ENCODE measurements at places on chromosomes 3 and 15.

- DNase-seq, result no peak
These were observed 113.4 kb upstream of the C2CD4B start for GRCh38 chr15:62278534-62278933.

DNA sequence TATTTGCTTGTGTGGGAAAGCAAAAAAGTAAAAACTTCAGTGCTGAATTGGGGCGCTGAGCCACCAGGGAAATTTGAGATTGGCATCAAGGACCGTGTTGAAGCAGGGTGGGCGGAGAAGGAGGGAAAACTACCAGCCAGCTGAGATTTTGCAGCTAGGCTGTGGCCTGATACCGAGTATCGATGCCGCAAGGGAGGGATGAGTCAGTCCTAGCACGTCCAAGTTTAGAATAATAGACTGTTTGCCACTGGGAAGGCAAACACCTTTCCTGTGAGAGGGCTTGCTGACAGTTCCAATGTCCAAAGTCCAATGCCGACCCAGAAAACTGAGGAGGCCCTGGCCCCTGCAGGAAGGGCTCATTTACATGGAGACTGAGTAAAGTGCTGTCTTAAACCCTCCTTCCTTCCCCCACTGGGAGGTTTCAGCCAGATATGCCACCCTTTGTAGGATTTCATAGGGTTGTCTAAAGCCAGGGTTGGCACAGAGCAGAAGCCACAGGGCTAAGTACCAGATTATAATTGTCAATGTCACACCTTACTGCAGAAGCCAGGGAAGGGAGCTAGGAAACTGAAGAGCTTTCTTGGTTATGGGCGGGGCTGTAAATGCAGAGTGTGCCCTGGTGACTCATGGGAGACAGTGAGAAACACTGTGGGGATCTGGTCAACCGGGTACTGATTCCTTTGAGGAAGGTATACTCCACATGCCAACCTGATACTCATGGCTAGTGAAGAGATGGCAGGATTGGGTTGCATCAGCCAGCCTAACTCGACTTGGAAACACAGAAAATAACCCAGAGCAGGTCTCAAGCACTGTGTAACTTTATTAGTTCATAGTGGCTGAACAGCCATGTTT is 28.4 kb upstream of the PIK3CB start:
- DNase-seq, result no peak

DNA sequence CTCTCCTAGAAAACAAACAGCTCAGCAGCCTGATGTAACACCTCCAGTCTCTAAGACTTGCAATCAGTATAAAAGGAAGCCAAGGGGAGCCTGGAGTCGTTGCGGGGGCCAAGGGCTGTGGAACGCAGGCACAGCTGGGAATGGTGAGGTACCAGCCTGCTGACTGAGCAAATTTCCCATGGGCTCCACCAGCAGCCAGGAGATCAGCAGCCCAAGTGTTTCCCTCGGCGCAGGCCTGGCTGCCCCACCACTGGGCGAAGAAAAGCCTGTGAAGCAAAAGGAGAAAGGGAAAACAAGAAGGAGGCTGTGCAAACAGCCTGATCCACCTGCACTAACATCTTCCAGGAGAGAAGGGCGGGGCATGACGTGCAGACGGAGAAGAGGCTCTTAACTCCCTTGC is 155.3 kb downstream of the SHQ1 start:
- no peak for DNase-seq

DNA sequence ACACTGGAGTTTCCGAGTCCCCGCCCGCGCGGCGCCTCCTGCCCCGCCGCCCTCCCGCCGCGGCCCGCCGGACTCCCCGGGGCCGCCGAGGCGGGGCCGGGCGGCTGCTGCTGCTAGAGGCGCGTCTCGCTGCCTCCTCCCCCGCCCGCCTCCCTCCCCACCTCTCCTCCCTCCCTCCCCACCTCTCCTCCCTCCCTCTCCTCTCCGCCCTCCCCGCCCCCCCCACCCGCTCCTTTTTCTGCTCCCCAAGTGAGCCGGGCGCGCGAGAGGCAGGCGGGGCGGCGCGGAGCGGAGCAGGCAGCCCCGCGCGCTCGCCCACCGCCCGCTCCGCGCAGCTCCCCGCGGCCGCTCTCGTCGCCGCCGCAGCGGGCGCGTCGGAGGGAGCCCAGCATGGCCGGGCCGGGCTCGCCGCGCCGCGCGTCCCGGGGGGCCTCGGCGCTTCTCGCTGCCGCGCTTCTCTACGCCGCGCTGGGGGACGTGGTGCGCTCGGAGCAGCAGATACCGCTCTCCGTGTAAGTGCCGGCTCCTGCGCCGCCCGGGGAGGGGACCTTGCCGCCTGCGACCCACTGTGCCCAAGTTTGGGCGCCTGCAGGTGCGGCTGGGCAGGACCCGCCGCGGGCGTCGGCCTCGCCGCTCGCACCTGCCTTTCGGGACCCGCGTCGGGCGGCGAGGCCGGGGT is at the start of gene CACNA2D3:
CACNA2D3 (plus strand) TSS at position 229 of the 679 bp plus-strand sequence.
- DNase-seq, result no peak

DNA sequence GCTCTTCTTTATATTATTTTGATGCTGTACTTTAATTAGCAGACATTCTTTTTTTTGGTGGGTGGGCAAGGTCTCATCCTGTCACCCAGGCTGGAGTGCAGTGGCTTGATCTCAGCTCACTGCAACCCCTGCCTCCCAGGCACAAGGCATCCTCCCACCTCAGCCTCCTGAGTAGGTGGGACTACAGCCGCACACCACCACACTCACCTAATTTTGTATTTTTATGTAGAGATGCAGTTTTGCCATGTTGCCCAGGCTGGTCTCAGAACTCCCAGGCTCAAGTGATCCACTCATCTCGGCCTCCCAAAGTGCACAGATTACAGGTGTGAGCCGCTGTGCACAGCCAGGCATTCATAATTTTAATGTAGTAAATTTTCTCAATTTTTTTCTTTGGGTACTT is 608.1 kb downstream of the ZNF385D start:
- no peak for DNase-seq

DNA sequence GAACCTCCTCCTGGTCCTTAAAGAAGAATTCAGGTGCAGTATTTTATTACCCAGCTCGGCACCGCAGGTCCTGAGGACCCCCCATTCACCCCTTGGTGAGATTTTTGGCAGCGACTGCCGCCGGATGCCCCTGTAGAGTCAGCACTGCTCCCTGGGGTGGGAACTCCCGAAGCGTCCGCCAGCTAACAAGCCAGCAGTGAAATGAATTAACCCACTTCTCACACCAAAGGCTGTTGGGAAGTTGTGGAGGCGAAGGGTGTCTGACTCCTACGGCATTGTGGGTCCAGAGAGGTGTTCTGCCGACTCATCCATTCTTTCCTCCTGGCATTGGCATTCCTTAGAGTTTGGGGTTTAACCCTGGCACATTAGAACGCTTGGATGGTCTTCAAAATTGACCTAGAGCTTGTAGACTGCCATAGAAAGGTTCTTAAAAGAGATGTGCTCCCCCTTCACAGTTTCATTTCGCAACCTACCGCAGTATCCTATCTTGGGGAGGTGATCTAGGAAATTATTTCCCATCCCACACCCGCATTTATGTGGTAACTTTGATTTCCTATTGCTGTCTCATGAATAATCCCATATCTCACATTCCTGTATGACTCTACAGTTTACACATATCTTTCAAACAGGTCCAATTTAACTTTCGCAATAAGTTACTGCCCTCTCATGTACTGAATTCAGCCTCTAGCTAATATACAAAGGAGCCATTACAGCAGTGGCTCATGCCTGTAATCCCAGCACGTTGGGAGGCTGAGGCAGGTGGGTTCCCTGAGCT is 879 bp upstream of the EIF5A2 start:
- DNase-seq, result no peak

- DNase-seq, result no peak
These were observed 28.0 kb upstream of the VGLL4 start for GRCh38 chr3:11671648-11672100.

DNA sequence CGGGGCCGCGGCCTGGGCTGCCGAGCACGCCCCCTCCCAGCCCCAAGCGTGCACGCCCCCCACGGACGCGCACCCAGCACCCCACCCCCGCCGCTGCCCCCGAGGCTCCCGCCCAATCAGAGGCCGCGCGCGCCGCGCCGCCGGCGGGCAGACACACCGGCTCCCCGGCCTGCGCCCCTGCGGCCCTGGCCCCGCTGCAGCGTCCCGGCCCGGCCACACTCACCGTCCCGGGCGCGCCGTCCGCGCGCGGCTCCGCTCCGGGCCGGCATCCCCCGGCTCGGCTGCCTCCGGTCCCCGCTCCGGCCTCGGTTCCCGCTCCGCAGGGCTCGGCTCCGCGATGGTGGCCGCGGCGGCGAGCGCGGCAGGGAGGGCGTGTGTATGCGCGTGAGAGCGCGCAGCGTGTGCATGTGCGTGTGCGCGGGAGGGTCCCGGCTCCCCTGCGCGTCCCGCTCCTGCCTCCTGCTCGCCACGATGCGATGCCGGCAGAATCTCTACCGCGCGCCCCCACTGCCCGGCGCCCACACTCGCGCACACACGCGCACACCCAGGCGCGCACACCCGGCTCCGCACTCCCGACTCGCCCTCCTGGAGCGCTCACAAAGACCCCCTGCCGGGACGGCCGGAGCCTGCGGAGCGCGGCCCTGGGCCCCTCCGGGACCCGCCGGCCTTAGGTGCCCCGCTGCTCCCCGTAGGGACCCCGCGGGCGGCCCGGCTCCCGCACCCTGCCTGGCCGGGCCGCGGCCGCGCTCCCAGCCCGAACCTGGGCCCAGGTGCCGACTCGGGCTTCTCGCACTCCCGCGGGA is 186.5 kb upstream of the LINGO1 start:
- no peak for DNase-seq

- no peak for DNase-seq
These were observed 80.1 kb downstream of the SLC6A1 start for GRCh38 chr3:11072631-11073030.

DNA sequence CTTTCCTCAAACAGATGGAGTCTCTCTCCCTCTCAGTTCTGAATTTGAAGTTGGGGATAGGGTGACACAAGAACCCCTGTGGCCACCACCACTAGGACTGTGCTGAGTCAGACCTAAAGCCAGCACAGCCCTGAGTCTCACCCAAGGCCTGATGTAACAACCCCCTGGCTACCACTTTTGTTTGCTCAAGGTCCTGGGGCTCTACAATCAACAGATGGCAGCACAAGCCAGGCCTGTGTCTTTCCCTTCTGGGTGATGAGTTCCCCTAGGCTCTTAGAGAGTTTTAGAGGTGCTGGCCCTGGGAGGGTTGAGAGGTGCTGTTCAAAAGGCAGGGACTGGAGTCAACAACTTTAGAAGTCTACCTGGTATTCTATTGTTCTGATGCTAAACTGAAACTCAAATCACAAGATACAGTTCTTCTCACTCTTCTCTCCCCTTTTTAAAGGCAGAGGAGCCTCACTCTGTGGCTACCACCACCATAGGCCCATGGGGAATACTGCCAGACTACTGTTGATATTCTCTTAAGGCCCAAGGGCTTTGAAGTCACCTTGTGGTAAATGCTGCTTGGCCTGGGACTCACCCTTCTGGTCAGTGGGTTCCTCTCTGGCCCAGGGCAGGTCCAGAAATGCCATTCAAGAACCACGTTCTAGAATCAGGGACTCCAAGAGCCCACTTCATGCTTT is 6.5 kb downstream of the OR5K4 start:
- no peak for DNase-seq

DNA sequence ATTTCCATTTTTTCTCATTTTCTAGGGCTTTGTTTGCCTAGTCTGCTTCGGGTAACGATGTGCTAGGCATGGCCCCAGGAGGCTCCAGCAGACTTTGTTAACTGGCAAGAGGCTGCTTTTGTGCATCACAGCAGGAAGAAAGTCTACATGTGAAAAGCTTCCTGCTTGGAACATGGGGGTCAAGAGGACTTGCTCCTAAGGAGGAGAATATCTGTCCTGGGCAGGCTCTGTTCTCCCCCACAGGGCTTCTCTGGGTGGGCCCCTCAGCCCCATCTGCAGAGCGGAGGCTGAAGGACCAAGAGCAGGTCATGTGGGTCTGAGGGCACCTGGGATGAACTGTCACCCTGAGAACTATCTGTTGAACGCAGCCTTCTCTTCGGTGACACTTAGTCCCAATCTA is 94.7 kb downstream of the CCNL1 start:
- DNase-seq, result no peak

GRCh38 chr15:90664650-90665287 is 52.4 kb upstream of the BLM start:
- DNase-seq, result no peak

DNA sequence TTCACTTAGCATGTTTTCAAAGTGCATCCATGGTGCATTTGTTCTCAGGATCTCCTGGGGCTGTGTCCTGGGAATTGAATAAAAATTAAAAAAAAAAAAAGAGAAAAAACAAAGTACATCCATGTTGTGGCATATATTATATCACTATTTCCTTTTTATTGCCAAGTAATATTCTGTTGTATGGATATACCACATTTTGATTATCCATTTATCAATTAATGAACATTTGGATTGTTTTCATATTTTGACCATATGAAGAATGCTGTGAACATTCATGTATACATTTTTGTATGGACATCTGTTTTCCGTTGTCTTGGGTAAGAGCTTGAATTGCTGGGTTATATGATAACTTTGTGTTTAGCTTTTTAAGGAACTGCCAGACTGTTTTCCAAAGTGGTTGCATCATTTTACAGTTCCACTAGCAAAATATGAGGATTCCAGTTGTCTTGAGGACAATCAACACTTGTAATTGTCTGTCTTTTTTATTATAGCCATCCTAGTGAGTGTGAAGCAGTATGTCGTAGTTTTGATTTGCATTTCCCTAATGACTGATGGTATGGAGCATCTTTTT is 44.5 kb downstream of the CTDSPL2 start:
- DNase-seq, result no peak

GRCh38 chr15:99702895-99703602 is 30.2 kb downstream of the LYSMD4 start:
- DNase-seq, result no peak

DNA sequence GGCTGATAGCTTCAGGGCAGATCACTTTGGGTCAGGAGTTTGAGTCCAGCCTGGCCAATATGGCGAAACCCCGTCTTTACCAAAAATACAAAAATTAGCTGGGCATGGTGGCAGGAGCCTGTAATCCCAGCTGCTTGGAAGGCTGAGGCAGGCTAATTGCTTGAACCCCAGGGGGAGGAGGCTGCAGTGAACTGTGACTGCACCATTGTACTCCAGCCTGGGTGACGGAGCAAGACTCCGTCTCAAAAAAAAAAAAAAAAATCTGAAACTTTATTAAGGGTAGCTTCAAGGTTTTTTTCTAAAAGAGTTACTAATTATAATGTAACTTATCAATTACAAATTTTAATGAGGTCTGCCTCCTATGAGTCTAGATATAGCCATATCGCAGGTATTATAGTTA is 5.1 kb downstream of the NECTIN3 start:
- no peak for DNase-seq

DNA sequence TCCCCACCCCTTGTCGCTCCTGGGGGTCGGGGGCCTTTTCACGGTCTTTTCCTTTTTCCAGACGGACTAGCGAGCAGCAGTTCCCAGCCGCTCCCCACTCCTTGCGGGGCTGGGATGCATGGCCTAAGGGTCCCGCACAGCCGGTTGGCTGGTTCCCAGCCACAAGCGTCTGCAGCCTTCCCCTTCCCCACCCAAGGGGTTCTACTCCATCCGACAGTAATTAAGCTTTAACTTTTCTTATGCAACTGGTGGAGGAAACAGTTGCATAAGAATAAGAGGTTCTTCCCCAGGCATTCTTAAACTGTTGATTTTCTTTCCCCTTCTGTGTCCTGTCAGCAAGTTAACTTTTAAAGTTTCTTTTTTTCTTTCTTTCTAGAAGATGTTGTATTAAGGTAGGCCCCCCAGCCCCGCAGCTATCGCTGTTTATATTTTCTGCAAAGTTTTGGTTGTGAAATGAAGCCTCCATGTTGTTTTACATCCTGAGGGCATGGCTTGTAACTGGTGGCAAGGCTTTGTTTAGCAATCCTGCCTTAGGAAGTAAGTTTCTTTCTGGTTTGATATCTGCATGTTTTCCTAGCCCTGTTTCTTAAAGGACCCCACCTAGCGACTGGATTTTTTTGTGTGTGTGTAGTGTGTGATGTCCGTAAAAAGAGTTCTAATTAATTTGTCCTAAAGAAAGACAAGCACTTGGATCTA is 207.5 kb downstream of the ZNF385D start:
- DNase-seq, result no peak

All from stimulated activated CD8-positive, alpha-beta memory T cell treated with anti-CD3 and anti-CD28 coated beads, Interleukin-15, amount 100 ng/mL, for 4 hours (primary cell).